CD4-positive, CD25-positive, alpha-beta regulatory T cell (primary cell): ENCODE measurements at places on chromosomes 16 and 17. TPM values are rescaled to one million over a fixed set of nuclear protein-coding genes. Genes with fewer than 3 reads are reported as not detected.

- peak; percentile 30 for DNase-seq
These were observed 229.6 kb downstream of the MRTFB start for GRCh38 chr16:14300705-14301168.

DNA sequence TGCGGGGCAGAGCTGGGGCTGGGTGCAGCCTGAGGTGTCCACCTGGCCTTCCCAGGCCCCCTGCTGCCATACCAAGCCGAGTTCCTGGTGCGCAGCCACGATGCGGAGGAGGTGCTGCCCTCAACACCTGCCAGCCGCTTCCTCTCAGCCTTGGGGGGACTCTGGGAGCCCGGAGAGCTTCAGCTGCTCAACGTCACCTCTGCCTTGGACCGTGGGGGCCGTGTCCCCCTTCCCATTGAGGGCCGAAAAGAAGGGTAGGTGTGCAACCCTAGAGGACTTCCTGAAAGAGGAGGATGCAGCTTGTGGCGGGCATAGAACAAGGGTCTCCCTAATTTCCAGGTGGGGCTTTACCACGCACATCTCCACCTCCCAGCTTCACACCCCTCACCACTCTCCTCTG lies 2.5 kb downstream of the SGCA start:
- no peak for DNase-seq

GRCh38 chr17:4525691-4526397 lies 27.2 kb downstream of the SPNS2 start:
- no peak for DNase-seq

DNA sequence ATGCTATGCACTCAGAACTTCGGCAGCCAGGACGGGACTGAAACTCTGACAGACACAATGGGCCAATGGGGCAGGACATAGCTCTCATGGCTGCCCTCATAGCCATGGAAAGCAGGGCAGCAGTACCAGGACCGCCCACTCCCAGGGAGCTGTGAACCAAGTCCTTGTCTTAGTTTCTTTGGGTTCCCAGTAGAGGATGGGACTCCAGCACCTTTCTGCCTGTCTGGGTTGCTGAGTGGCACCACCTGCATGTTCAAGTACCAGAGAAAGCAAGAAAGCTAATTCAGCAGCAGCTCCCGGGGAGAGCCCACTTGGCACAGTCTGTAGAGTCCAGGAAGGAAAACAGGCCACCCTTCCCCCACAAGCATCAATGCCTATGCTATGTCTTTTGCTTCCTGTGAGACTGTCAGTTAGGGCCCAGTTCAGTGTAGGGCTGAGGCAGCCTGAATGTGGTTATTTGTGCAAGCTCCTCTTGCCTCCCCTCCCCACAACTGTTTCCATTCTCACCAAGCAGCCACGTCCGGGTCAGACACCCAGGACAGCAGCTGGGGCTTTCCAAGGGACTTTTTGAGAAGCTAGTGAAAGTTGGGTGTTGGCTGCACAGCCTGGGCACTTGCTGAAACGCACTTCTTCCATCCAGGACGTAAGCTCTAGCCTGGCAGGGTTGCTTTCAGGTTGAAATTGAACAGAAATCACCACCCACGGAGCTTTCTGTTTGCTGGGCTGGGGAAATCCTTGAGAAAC lies 7.8 kb downstream of the SUPT4H1 start:
- peak; percentile 83 for DNase-seq

- no peak for DNase-seq
These were observed 94.6 kb downstream of the EMP2 start for GRCh38 chr16:10485698-10486382.

Gene CTU2
- total RNA-seq, result 26.0 TPM

Gene CIITA
- total RNA-seq, result 35.0 TPM

Gene BICDL2
- total RNA-seq, result not detected
